ENCODE measurements at places on chromosomes 13 and 19.
A peak's percentile ranks its signal among the peaks of the same experiment; 100 is the strongest.

GRCh38 chr19:38046254-38047048 is 139.4 kb downstream of the SIPA1L3 start:
- no peak for DNase-seq

DNA sequence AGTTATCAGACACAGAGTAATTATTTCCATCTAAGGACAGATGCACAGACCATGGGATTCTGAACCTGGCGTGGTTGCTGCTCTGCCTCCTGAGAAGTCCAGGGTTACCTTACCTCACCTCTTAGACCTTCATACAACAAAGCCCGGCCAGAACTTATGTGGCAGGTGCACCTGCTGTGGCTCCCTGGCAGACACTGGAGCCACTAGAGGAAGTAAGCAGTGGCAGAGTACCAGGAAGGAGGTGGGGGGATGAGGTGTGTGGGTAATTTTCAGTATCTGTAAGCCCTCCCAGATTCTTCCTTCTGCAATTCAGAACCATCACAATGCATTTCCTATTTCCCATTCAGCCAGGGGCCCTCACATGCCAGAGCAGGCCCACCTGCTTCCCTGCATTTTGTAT is 106.1 kb upstream of the DOCK9 start:
- DNase-seq, result no peak

DNA sequence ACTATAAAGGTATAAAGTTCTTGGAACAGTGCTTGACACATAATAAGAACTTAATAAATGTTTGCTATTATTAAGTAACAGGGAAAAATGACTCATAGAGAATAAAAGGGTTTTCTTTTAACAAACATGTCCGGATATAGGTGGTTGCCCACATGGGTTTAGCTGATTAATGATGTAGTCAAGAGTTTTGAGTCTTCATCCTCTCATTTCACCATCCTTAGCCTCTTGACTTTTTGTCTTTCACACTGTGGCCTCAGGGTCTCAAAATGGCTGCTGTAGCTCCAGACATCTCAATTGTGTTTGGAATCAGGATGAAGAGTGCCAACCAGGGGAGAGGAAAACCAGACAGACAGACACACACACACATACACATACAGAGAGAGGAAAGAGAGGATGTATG is 97.9 kb downstream of the HSPH1 start:
- no peak for DNase-seq

DNA sequence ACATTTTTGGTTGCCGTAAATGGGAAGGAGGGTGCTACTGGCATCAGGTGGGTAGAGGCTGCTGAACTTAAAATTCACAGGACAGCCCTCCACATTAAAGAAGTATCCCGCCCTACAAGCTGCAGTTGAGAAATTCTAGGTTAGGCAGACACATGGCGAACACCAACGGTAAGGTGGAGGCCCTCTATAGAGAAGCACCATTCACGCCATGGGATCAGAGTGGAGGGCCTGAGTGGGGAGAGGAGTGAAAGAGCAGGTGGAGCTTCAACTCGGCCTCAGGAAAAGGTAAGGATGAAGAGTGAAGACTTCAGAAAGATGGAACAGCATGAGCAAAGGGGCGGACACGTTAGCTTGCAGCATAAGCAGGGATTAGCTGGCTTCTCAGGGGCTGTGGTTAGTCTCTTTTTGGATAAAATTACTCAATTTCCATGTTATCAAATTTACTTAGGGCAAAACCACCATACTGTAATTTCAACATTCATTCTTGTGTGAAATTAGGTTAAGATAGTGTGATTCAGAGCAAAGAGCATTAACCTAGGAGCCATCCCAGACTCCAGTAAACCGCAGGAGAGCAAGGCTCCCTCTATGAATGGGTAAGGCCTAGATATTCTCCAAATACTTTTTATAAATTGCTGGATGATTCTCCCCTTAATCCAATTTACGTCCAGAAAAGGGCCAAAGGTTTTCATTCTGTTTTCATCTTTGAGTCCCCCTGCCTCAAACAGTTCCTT is 1.2 kb downstream of the EEF1AKMT1 start:
- no peak for DNase-seq

DNA sequence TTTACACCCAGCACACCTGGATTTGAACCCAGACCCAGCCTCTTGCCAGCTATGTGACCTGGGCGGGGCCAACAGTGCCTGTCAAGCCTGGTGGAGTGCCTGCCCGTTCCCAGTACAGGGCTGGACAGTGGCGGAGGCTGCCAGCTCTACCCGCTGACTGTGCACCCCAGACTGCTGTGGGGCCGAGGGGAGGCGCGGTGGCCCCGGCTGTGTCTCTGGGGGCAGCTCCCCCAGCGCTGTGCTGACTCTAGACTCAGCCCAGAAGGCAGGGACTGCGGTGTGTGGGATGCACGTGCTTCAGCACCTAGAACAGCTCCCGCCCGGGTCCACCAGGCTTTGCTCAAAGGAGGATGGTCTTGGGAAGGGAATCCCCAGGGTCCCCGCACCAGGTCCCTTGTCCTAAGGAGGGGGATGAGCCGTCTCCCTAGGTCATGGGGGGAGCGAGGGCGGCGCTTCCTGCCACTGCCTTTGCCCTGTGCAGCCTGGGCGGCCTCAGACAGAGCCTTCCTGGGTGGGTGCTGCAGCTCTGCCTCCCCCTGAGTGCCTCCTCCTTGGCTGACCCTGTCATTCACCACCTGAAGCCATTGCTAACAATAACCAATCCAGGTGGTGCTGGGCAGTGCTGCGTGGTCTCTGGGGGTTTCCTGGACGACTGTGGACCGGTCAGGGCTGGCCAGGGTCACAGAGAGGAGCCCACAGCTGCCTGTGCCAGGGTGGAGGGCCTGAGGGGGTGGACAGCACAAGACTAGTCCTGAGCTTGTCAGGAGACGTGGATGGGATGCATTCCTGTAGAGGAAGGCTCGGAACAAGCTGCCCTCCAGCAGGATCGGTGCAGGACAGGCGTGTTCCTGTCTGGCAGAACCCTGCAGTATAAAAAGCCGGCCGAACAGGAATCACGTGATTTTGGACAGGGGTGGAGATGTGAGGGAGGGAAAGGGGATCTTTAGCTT is 18.6 kb downstream of the TMEM255B start:
- DNase-seq, result peak; percentile 12

DNA sequence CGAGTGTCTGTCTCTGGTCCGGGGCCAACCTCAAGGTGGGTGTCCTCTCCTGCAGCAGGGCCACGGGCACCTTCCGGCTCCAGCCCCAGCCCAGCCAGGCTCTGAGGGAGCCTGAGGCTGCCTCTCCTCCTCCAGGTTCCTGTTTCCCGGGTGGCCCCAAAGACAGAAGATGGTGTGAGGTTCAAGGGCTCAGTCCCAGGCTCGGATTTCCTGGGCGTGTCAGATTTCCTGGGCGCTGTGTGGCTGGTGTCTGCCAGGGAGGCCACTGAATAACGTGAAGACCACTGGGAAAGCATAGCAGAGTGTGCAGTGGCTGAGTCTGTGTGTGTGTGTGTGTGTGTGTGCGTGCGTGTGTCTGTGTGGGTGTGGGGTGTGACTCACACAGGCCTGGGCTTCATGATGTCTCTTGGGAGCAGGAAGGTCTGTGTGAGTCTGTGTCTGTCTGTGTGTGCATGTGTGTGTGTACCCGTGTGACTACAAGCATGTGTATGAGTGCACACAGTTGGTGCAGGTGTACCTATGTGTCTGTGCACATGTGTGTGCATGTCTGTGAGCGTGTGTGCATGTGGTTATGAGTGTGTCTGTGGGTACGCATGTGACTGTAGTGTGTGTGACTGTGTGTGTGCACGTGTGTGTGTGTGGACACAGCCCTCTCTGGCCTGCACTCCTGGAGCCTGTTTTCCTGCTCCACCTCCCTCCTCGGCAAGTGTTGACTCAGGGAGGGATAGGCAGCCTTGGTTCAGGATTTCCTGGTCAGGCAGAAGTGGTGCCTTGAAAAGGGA is 28.3 kb downstream of the CEBPA start:
- peak; percentile 83 for DNase-seq

- DNase-seq, result no peak
Measured at GRCh38 chr19:13146763-13147563, 3.2 kb downstream of the STX10 start.

DNA sequence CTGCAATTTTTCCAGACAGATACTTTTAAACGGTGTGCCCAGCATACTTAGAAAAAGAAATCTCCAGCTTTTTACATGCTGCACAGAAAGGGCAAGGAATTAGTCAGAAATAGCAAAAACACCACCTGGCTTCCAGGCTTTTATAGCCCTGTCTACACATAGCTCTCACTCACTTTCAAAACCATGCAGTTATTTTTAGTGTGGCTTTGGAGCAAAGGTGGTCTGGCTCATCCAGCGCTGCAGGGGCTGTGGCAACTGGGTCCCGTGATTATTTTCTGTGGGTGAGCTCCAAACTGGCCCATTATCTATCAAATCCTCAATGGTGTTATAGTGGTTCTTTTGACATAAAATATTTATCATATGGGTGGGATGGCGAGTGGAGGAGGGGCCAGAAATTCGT is 57.0 kb downstream of the COL4A2 start:
- no peak for DNase-seq
